ENCODE measurements at places on chromosomes 3 and 15.

GRCh38 chr3:26208201-26208600 is 414.4 kb upstream of the LRRC3B start:
- no peak for DNase-seq

- no peak for DNase-seq
Measured at GRCh38 chr3:173221010-173221409, 80.0 kb upstream of the SPATA16 start.

GRCh38 chr15:51576911-51577500 is 45.6 kb downstream of the DMXL2 start:
- no peak for DNase-seq

- no peak for DNase-seq
Measured at GRCh38 chr3:152443212-152444023, 174.7 kb downstream of the MBNL1 start.

- DNase-seq = peak; percentile 39
Measured at GRCh38 chr15:31304751-31305365, 21.8 kb upstream of the KLF13 start.

DNA sequence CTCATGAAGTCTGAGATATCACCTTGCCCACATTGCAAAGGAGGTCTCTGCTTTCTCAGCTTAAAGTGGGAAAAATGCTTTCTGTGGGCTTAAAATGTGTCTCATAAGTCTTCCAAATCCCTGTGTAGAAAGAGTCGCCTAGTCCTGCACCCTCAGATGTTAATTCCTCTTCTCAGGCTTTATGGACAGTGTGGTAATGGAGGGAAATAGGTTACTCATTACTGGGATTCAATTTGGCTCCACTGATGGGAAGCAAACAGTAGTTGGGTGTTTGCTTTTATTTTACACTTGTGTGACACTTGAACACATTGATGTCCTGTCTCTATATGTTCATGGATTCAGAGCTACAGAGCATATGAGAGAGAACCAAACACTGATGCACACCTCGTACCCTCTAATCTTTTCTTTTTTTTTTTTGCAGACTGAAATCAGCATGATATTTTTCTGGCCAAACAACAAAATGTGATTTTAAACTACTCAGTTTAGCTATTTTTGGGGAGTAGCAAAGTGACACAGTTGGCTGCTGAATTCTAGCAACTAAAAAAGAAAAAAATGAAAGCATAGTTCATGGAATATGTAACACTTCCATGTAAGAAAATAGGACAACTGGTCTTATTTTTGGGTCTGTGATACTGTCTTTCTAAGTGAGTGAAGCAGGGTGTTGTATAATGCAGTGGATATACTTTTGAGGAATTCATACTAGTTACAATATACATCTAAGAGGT is 8.6 kb downstream of the PTPRG start:
- no peak for DNase-seq

GRCh38 chr15:76961268-76962011 is 29.9 kb downstream of the RCN2 start:
- no peak for DNase-seq

DNA sequence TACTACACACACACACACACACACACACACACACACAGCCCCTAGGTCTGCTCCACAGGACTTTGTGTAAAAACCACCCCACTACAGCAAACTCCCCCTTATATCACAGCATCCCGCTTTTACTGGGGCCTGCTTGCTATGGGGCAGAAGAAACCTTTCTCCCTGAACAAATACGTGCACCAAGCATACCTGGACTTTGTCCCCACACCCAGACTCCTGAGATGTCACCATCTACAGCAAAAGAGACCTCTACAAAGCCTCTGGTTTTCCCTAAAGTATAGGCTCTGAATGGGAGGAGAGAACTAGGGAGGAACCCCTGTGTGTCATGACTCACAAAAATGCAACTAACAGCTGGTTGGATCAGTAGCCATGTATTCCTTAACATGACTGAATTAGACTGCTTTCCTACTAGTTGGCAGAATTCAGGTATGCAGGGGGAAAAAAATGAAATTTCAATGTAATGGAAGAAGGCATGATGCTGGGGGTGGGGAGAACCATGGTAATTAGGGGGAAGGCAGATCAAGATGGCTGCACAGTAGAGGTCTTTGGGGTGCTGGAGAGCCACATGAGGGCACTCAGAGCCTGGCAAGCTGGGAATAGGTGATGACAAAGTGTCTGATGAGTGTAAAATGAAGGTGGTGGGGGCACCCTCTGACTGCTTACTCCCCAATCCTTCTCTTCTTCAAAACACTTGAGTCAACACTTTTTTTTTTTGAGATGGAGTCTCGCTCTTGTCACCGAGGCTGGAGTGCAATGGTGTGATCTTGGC is 45.9 kb downstream of the DAPK2 start:
- DNase-seq = no peak

GRCh38 chr3:132273036-132273435 is 44.2 kb upstream of the ACP3 start:
- DNase-seq = no peak

DNA sequence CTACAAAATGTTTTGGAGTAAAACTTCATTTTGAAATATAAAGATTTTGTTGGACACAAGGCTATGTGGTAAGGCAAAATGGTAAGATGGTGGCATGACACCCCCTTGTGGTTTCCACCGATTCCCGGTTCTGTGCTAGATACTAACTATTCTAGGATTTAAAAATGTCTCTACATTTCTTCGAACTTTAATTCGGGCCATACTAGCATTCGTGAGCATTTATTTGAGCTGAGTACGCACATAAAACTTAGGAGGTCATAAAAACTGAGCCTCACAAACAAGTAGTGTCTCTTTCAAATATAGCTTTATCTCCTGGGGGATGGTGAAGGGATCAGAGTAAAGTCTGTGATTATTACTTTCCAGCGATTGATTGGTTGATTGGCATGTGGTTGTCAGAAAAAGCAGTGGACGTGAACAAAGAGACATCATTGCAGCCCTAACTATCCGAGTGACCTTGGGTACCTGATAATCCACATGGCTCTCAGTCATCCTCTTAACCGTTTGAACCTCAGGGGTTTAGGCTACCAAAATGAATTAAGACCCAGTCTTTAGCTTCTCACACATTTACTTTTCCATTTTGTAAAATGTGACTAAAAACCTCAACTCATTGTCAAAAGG is 1.1 kb upstream of the ZNF639 start:
- peak; percentile 44 for DNase-seq

GRCh38 chr3:126024049-126024854 is 55.3 kb downstream of the ROPN1B start:
- no peak for DNase-seq

DNA sequence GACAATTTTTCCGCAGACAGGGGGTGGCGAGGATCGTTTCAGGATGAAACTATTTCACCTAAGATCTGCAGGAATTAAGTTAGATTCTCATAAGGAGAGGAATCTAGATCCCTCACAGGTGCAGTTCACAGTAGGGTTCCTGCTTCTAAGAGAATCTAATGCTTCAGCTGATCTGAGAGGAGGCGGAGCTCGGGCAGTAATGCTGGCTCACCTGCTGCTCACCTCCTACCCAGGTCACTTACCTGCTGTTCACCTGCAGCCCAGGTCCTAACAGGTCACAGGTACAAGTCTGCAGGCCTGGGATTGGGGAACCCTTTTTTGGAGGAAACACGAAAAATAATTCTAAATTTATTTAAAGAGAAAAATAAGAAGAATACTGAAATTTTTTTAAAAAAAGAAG is 406.8 kb downstream of the MCTP2 start:
- no peak for DNase-seq

GRCh38 chr3:12192173-12192572 is 33.5 kb upstream of the TIMP4 start:
- no peak for DNase-seq

- no peak for DNase-seq
Measured at GRCh38 chr3:52866427-52866826, 30.9 kb downstream of the STIMATE start.

- DNase-seq = no peak
Measured at GRCh38 chr3:127383656-127384179, 95.9 kb upstream of the PRR20G start.

DNA sequence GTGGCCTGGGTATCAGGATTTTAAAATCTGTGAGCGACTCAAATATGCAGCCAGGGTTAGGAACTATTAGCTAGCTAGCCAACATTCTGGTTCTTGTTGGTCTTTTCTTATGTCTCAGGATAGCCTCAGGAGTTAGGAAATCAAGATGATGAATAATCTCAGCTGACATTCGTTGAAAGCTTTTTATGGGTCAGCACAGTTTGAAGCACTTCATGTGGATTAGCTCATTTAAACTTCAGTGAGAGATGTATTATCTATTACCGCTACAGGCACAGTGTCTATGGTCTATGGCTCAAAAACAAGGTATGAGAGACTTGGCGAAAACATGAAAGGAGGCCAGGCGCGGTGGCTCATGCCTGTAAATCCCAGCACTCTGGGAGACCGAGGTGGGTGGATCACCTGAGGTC is 187.5 kb upstream of the THRB start:
- DNase-seq = no peak

DNA sequence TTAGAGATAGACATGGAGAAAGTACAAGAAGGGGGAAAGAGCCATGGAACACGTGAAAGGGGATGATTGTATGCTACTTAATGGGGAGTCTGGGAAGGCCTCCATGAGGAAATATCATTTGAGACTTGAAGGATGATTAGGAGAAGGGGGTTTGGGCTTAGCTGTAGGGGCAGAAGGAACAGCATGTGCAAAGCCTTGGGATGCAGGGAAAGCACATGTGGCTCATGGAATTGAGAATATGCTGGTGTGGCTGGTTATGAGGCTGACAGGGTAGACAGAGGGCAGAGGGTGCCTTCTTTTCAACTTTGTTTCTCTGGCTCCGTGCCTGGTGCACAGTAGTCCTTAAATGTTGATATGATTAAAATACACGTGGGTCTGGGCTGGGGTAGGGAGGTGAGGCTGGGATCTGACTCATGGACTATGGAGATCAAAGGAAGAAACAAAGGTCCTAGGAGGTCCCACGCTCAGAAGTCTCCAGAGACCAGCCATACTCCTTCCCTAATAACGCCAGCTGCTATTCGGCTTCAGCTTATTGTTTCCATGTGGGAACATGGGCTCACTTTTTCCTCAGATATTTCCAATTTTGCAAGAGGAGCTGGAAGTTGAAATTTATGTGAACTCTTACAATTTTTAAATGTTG is 1.1 kb downstream of the GTF2E1 start:
- DNase-seq = no peak

DNA sequence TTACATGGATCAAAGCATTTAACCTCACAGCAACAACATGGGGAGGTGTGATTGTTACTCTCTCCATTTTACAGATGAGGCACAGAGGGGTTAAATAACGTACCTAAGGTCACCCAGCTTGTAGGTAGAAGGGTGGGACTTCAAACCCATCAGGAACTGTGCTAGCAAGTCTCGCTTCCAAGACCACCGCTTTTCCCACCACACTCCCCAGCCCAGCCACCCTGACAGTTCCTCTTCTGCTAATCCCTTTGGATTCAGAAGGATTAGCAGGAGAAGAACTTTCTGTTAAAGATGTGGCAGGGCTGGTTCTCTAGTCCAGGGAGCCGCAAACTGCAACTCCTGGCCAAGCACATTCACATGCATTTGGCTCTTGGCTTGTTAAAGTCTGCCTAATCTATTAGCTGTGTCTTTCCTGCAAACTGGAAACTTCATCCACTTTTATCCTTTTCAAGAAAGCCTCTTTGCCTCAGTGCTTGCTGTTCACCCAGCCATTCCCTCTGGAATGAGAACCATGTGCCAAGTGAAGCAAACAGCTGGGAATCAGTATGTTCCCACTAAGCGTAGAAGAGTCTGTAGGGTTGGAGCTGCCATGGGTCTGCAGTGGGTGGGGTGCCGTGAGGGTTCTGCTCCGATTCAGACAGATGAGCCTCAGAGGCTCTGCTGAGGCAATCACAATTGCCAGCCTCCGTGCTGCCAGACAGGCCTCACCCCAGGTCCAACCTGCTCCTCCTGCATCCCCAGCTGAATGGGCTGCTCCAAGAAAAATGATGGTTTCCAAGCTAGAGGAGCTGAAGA is 44.6 kb downstream of the POMGNT2 start:
- peak; percentile 31 for DNase-seq

DNA sequence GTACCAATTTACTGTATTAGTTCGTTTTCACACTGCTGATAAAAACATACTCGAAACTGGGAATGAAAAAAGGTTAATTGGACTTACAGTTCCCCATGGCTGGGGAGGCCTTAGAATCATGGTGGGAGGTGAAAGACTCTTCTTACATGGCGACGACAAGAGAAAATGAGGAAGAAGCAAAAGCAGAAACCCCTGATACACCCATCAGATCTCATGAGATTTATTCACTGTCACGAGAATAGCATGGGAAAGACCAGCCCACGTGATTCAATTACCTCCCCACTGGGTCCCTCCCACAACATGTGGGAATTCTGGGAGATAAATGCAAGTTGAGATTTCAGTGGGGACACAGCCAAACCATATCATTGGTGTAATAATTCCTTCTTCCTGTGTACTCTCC is 69.6 kb downstream of the C3orf20 start:
- DNase-seq = no peak

GRCh38 chr15:48657950-48658591 is 12.6 kb upstream of the FBN1 start:
- no peak for DNase-seq

DNA sequence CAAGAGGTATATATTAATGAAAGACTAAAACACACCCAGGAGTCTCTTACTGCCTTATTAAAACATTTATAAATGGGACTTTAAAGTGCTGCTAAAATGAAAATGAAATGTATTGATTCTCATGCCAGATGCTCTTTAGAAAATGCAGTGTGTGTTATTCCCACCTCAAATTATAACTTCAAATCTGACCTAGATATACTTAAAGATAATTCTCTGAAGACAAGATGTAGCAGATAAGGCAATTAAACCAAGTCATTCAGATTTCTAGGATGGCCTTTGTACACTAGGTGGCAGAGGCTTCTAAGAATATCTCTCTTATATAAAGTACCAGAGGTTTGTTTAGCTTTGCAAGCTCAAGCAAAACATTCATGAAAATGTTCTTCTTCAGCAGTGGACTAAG is 26.9 kb upstream of the GOLGA8B start:
- DNase-seq = no peak
